ENCODE measurements at places on chromosomes 2 and 18. TPM values are rescaled to one million over a fixed set of nuclear protein-coding genes. Genes with fewer than 3 reads are reported as not detected.

RGPD3 gene
- 0.53 TPM for total RNA-seq

GRCh38 chr2:137007938-137008337, 242.6 kb downstream of the THSD7B start:
- no peaks in the 10 kb centered on the region for H3K36me3 ChIP-seq
- H3K4me3 ChIP-seq, result no peak overlapping the region
- no peak for DNase-seq
- no peak overlapping the region for H3K27ac ChIP-seq
- H3K27me3 ChIP-seq, result no peaks in the 10 kb centered on the region

- no peaks in the 10 kb centered on the region for H3K27me3 ChIP-seq
- no peak for DNase-seq
- H3K4me1 ChIP-seq, result peaks cover 17% of the 10 kb centered on the region
- H3K27ac ChIP-seq, result no peak overlapping the region
- peaks cover 17% of the 10 kb centered on the region for H3K36me3 ChIP-seq
Observed at GRCh38 chr2:233411162-233411561, 56.9 kb downstream of the DGKD start.

DNA sequence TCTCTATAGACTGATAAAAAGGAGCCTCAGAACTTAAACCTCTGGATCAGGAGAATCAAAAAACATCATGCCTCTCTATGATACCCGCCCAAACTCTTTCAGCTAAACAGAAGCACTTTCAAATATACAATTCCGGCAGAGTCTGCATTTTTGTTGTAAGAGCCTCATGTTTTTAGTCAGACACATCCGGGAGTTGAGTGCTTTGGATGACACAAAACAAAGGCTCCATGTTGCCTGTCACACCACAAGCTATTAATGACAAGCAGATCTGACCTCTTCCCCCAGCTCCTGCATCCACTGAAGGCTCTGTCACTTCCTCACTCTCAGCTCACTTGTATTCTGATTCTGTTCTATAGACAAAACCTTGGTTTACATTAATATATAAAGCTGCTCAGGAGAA, 33.2 kb downstream of the SLC38A11 start:
- no peaks in the 10 kb centered on the region for H3K27me3 ChIP-seq
- no peak overlapping the region for H3K27ac ChIP-seq
- peaks cover 22% of the 10 kb centered on the region for H3K4me1 ChIP-seq
- no peak for DNase-seq

DNA sequence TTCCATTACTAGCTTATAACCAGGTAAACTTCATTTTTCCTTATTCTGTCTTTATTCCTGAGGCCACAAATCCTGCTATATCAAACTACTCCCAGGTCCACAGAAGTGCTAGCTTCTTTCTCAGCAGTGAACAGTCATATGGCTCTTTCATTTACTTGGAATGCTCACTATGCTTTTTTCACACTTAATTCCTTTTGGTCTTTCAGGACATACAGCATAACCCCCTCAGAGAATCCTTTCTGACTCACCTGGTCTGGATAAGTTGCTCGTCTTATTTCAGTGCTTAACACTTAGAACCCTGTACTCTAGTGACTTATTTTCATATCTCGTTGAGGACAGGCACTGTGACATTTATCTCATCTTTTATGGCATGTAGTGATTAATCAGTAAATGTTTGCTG, 325.0 kb upstream of the UBE2E3 start:
- no peak overlapping the region for H3K4me3 ChIP-seq
- H3K27ac ChIP-seq, result no peak overlapping the region
- no peaks in the 10 kb centered on the region for H3K36me3 ChIP-seq
- peaks cover 5% of the 10 kb centered on the region for H3K4me1 ChIP-seq

PARD3B gene
- 1.2 TPM for total RNA-seq

DNAJC5G gene
- not detected for total RNA-seq

- no peaks in the 10 kb centered on the region for H3K36me3 ChIP-seq
- peak; percentile 71 for DNase-seq
- H3K4me3 ChIP-seq, result peak overlapping the region; percentile 94
- peaks cover 53% of the 10 kb centered on the region for H3K4me1 ChIP-seq
- H3K27me3 ChIP-seq, result no peaks in the 10 kb centered on the region
Observed at GRCh38 chr2:55047677-55048299, 2.5 kb downstream of the RTN4 start.

IRS1 gene
- 8.7 TPM for total RNA-seq

- H3K27ac ChIP-seq, result no peak overlapping the region
- H3K27me3 ChIP-seq, result no peaks in the 10 kb centered on the region
- DNase-seq, result no peak
Observed at GRCh38 chr2:210859314-210859713, 302.9 kb downstream of the CPS1 start.

EFHD1 gene
- total RNA-seq, result 0.17 TPM

DNA sequence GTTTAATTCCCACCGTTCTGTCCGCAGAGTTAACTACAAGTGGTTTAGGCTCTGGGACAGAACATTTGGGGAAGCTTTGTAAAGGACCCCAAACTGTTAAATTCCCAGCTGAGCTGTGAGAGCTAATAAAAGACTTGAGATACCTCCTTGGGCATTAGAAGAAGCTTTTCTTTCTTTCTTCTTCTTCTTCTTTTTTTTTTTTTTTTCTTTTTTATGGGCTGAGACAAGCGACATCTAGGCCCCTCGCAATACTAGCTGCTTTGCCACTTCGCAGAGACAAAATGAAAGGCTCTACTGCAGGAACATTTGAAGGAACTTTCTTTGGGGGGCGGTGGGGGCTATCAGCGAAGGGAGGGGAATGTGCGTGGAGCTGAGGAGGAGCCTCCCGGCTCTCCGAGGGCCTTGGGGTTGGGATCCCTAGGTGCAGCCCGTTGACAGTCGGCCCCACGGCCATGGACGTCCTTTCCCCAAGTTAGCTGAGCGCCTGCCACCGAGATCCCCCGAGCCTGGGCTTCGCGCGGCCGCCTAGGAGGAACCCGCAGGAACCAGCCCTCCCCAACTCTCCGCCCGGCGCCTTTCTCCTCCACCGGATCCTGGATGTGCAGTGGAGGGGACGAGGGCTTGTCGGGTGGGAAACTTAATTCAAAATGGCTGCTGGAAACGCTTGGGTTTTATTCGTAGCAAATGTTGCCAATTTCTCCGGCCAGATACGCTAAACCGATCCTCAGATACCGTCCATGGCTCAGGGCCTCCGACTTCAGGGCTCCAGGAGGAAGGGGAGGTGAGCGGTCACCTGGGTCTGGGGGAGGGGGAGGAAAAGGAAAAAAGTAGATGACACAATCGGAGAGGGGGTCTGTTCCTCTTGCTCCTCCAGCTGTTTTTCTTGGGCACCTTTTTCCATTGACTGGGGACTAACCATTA, 4.2 kb downstream of the MEIS1 start:
- H3K4me3 ChIP-seq, result no peak overlapping the region
- H3K27ac ChIP-seq, result no peak overlapping the region
- H3K4me1 ChIP-seq, result peaks cover 13% of the 10 kb centered on the region
- H3K36me3 ChIP-seq, result no peaks in the 10 kb centered on the region
- no peak for DNase-seq
- H3K27me3 ChIP-seq, result no peaks in the 10 kb centered on the region

- H3K4me3 ChIP-seq, result no peak overlapping the region
- no peak overlapping the region for H3K27ac ChIP-seq
- H3K4me1 ChIP-seq, result no peaks in the 10 kb centered on the region
- no peaks in the 10 kb centered on the region for H3K36me3 ChIP-seq
- no peak for DNase-seq
- no peaks in the 10 kb centered on the region for H3K27me3 ChIP-seq
Observed at GRCh38 chr2:2573205-2573604, 242.1 kb upstream of the MYT1L start.

TUBA3E gene
- not detected for total RNA-seq

- H3K4me3 ChIP-seq, result no peak overlapping the region
- DNase-seq, result no peak
- no peaks in the 10 kb centered on the region for H3K4me1 ChIP-seq
- H3K36me3 ChIP-seq, result no peaks in the 10 kb centered on the region
- no peak overlapping the region for H3K27ac ChIP-seq
Observed at GRCh38 chr2:164657129-164657528, 35.8 kb upstream of the GRB14 start.

- H3K36me3 ChIP-seq, result no peaks in the 10 kb centered on the region
- no peak overlapping the region for H3K27ac ChIP-seq
- H3K27me3 ChIP-seq, result no peaks in the 10 kb centered on the region
- no peaks in the 10 kb centered on the region for H3K4me1 ChIP-seq
- H3K4me3 ChIP-seq, result no peak overlapping the region
Observed at GRCh38 chr18:45638544-45638943, 23.3 kb downstream of the SLC14A2 start.

GKN2 gene
- total RNA-seq, result not detected

GRCh38 chr2:179487010-179487731, 222.5 kb upstream of the SESTD1 start:
- no peaks in the 10 kb centered on the region for H3K4me1 ChIP-seq
- no peak for DNase-seq
- no peak overlapping the region for H3K27ac ChIP-seq
- H3K4me3 ChIP-seq, result no peak overlapping the region
- no peaks in the 10 kb centered on the region for H3K27me3 ChIP-seq

MAPK4 gene
- total RNA-seq, result not detected

- no peaks in the 10 kb centered on the region for H3K27me3 ChIP-seq
- H3K4me3 ChIP-seq, result no peak overlapping the region
- peak; percentile 37 for DNase-seq
- H3K27ac ChIP-seq, result no peak overlapping the region
Observed at GRCh38 chr18:58180738-58181353, 136.8 kb downstream of the NEDD4L start.

- no peak overlapping the region for H3K4me3 ChIP-seq
- H3K4me1 ChIP-seq, result no peaks in the 10 kb centered on the region
- no peaks in the 10 kb centered on the region for H3K36me3 ChIP-seq
- H3K27ac ChIP-seq, result no peak overlapping the region
Observed at GRCh38 chr2:13106302-13106701, 389.6 kb downstream of the TRIB2 start.

- no peak overlapping the region for H3K27ac ChIP-seq
- H3K4me1 ChIP-seq, result peaks cover 75% of the 10 kb centered on the region
- no peak overlapping the region for H3K4me3 ChIP-seq
- DNase-seq, result no peak
- no peaks in the 10 kb centered on the region for H3K36me3 ChIP-seq
Observed at GRCh38 chr2:42962508-42962953, 170.1 kb upstream of the HAAO start.

CHAC2 gene
- total RNA-seq, result 10.7 TPM

KRTCAP3 gene
- total RNA-seq, result 2.1 TPM

DNA sequence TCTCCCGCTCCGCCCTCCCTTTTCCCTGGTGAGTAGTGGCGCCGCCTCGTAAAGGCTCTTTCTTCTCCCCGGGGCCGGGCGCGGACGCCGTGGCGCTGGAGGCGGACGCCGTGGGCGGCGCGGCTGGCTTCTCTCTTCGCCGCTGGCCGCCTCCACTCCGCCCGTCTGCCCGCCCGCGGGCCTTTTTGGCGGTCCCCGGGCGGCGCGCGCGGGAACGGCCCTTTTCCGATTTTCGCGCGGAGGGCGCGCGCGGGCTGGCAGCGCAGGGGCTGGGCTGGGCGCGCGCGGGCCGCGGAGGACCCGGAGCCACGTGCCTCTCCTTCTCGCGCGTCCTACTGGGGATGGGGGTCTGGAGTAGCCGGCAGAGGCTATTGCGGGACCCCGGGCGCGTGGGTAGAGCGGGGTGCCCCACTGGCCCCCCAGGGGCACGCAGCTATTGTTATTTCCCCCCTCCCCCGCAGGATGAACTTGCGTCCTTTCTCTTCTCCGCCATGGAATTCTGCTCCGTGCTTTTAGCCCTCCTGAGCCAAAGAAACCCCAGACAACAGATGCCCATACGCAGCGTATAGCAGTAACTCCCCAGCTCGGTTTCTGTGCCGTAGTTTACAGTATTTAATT, 472 bp downstream of the SLC20A1 start:
- peaks cover 4% of the 10 kb centered on the region for H3K36me3 ChIP-seq
- DNase-seq, result no peak
- no peaks in the 10 kb centered on the region for H3K27me3 ChIP-seq
- H3K4me1 ChIP-seq, result peaks cover 80% of the 10 kb centered on the region
- peak overlapping the region; percentile 94 for H3K4me3 ChIP-seq

FNDC4 gene
- 9.0 TPM for total RNA-seq

- H3K4me3 ChIP-seq, result no peak overlapping the region
- H3K27me3 ChIP-seq, result no peaks in the 10 kb centered on the region
- peak; percentile 41 for DNase-seq
- peaks cover 27% of the 10 kb centered on the region for H3K36me3 ChIP-seq
Observed at GRCh38 chr2:73035899-73036711, 35.4 kb downstream of the SFXN5 start.

Data from HepG2 (cell line).